ENCODE measurements at places on chromosomes 16 and 17. TPM values are rescaled to one million over a fixed set of nuclear protein-coding genes. Genes with fewer than 3 reads are reported as not detected.

- DNase-seq, result no peak
Observed at GRCh38 chr17:31573047-31573446, 181.6 kb downstream of the RAB11FIP4 start.

Gene RHBDL1
- 9.7 TPM for polyA plus RNA-seq

Gene P2RX5
- not detected for polyA plus RNA-seq

DNA sequence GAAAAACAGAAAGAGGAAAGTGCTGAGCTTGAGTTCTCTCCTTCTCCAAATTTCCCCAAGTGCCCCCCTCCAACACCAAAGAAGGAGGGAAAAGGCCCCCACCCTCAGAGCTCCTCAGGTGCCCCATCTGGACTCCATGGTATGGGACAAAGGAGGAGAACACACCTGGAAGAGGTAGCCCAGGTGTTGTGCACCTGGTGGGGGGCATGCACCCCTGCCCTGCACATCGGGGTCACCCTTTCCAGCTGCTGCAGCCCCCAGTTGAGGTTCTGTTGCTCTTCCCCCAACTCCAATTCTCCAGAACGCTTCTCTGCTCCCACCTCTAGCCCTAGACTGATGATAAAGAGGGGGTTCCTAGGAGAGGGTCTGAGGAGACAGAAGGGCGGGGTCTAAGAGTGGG is 3.0 kb upstream of the COL1A1 start:
- peak; percentile 42 for DNase-seq

DNA sequence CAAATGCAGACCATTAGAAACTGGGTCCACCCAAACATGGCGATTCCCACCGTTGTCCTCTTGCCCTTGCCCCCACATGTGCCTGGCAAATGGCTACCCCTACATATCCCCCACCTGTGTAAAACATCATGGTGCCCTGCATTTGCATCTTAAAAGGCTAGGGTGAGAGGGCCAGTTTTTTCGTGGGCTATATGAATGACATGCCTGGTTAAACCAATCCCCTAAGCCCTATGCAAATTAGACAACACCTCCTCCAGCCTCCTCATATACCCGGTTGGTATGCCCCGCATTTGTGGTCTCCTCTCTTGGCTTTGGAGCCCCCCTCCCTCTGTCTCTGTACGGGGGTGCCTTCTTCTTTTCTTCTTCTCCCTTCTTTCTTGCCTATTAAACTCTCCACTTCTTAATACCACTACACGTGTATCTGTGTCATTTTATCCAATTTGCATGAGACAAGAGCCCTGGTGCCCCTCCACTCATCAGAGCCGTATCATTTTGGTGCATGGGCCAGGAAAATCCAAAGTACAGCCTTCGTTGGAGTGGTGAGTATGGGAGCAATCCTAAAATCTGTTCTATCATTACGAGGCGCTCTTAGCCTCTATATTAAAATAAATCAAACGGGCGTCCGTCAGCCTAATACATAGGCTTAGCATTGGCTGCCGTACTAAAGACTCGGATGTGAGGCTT is 30.1 kb downstream of the QPRT start:
- DNase-seq, result no peak

Gene NTN1
- 1.8 TPM for polyA plus RNA-seq

- DNase-seq, result peak; percentile 22
Observed at GRCh38 chr16:31664683-31665482, 137.2 kb downstream of the AHSP start.

GRCh38 chr17:38706505-38707216 is 1.6 kb downstream of the MLLT6 start:
- peak; percentile 77 for DNase-seq

GRCh38 chr17:47204722-47205418 is 4.3 kb upstream of the MYL4 start:
- no peak for DNase-seq

GRCh38 chr17:4720787-4721186 is 10.4 kb downstream of the ARRB2 start:
- DNase-seq, result no peak

GRCh38 chr16:3587547-3588110 is 10.4 kb upstream of the NLRC3 start:
- DNase-seq, result no peak
